Non-pigmented ciliary epithelial cell (primary cell): ENCODE measurements at places on chromosomes 1 and 21.
A peak's percentile ranks its signal among the peaks of the same experiment; 100 is the strongest.

- peak; percentile 79 for DNase-seq
These were observed 272.4 kb downstream of the TPR start for GRCh38 chr1:186102547-186103148.

GRCh38 chr1:174324939-174325338 lies 122.8 kb upstream of the GPR52 start:
- DNase-seq: no peak

DNA sequence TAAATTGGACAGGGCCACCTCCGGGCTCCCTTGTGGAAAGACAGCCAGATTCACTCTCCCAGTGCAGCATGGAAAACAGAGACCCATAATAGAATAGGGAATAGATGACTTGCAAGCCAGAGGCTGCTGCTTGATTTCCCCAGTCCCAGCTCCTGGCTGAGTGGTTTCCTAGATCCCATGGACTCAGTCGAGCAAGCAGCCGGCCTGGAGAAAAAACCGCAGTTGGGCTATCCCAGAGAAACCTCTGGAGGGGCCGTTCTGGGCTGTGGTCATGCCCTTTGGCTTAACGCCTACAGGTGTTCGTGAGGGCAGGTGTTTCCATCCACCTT lies 61.7 kb downstream of the ELK4 start:
- no peak for DNase-seq

DNA sequence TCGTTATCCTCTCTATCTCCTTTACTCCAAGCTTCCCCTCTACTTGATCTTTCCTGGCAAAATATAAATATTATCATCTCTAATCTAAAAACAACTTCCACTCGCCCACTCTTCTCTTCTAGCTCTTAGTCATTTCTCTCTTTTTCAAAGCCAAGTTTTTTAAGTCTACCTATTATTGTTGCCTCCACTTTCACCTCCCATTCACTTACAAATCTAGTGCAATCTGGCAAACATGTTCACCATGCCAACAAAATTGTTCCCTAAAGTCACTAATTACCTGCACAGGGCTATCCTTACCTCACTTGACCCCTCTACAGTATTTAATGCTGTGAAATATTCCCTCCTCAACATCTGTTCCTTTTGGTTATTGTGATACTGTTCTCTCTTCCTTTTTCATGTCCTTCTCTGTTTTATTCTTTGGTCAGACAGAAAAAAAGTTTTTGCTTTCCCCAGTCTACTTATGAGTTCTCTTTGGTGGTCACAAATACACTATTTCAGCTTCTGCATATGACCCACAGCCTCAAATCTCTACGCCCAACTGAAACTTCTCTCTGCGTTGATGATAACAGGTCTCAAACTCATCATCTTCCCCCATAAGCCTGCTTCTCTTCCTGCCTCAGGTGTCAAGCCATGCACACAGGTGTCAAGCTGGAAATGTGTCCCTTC lies 31.9 kb upstream of the RAP1A start:
- no peak for DNase-seq

DNA sequence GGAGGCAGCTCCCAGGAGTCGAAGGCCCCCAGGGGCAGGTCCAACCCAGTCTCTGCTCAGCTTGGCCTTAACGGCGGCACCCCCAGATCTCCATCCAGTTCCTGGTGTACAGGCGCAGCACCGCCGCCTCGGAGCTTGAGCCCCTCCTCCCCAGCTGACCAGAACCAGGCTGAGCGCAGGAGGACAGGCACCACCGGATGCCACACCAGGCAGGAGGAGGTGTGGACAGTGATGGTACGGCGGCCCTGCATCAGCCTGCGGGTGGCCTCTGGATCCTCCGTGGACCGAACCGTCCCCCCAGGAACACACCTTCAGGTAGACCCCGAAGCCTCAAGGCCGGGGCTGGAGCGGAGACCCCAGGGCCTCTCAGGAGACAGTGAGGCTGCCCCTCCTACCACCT lies 16.4 kb downstream of the SLC66A1 start:
- no peak for DNase-seq

GRCh38 chr1:175630076-175630475 lies 113.3 kb downstream of the TNR start:
- DNase-seq: no peak
